ENCODE measurements at places on chromosomes 6 and 20.

- no peak for DNase-seq
Measured at GRCh38 chr20:64254571-64255360, 782 bp upstream of the PCMTD2 start.

- no peak for DNase-seq
Measured at GRCh38 chr6:4426968-4427367, 291.6 kb upstream of the ECI2 start.

- DNase-seq, result no peak
Measured at GRCh38 chr6:35754452-35755277, 17.8 kb downstream of the ARMC12 start.

DNA sequence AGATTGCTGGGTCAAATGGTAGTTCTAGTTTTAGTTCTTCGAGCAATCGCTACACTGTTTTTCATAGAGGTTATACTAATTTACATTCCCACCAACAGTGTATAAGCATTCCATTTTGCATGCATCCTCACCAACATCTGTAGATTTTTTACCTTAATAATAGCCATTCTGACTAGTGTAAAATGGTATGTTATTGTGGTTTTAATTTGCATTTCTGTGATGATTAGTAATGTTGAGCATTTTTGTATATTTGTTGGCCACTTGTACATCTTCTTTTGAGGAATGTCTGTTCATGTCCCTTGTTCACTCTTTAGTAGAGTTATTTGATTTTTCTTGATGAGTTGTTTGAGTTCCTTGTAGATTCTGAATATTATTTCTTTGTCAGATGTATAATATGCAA, 236.2 kb downstream of the GRM1 start:
- no peak for DNase-seq

DNA sequence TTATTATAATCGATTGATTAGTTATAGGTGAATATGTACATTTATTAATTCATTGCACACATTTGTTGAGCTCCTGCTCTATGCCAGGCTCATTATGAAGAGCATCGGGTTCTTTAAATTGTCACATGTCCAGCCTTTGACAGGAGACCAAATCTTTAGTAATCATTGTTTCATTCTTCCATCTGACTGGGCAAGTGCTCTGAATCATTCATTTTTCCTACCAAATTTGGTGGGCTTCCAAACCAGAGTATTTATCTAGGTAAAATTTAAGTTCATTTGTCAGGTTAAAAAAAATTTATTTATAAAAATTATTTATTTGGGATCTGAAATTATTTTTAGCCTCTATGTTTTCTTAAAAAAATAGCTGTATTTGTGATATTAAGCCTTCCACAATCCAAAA, 404.9 kb upstream of the MMS22L start:
- DNase-seq, result no peak

GRCh38 chr6:45438849-45439406, 61.2 kb upstream of the SUPT3H start:
- no peak for DNase-seq

DNA sequence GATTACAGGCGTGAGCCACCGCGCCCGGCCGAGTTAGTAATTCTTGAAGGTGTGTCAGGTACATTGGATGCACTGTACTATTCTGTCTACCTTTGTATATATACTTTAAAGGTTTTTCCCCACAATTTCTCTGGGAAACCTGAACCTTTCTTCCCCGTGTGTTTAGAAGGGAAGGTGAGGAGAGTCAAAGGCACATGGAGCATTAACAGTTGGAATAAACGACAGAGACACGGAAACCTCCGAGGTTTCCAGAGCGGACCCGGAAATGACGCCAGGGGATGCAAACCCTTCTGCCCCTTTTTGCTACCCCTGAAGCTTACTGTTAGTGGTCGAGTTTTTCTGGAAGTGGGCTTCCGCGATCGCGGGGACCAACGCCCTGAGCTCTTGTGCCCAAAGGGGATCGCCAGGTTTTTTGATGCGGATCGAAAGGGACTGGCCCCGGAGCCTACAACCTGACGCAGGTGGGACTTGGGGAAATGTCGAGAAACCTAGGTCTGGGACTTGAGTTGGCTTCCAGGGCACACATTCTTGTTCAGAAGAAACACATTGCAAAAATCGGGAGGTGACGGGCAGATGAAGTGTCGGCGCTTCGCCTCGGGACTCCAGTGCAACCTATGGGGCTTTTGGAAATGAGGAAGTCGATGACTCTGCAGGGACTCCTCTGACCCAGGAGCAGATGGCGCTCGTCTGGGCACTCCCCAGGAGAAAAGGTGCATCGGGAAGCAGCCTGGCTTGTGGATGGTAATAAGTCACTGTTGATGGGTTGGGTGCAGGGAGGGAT, 218.2 kb downstream of the OR2B2 start:
- DNase-seq, result peak; percentile 43
